Spinal cord (tissue), 10 donors: ENCODE measurements at places on chromosomes 16 and 17. TPM values are rescaled to one million over a fixed set of nuclear protein-coding genes. Genes with fewer than 3 reads are reported as not detected.

DNA sequence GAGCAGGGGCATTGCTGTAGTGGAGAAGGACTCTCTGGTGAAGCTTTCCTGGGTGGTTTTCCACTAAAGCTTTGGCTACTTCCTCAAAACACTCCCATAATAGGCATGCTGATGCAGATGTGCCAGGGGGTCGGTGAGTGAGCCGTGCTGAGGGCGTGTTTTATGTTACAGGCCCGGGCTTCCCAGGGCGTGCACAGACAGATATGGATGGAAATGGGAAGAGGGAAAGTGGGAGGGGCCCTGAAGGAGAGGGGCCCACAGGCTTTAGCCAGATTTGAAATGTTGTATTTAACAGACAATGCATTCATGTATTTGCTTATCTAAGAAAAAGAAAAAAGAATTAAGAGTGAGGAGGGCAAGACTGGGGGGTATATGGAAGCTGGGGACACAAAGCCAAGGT is 56.3 kb downstream of the IL21R start:
- peaks cover 53% of the 10 kb centered on the region for H3K36me3 ChIP-seq
- H3K27me3 ChIP-seq: no peaks in the 10 kb centered on the region
- no peak for DNase-seq
- H3K4me3 ChIP-seq: no peak overlapping the region
- no peak overlapping the region for H3K27ac ChIP-seq
- H3K4me1 ChIP-seq: peaks cover 14% of the 10 kb centered on the region

BTBD17 gene
- 10.1 TPM for total RNA-seq

GRCh38 chr17:68397108-68397536 is 60.2 kb downstream of the WIPI1 start:
- DNase-seq: no peak
- H3K27me3 ChIP-seq: no peaks in the 10 kb centered on the region
- H3K36me3 ChIP-seq: no peaks in the 10 kb centered on the region
- H3K4me3 ChIP-seq: no peak overlapping the region
- H3K27ac ChIP-seq: no peak overlapping the region

DNA sequence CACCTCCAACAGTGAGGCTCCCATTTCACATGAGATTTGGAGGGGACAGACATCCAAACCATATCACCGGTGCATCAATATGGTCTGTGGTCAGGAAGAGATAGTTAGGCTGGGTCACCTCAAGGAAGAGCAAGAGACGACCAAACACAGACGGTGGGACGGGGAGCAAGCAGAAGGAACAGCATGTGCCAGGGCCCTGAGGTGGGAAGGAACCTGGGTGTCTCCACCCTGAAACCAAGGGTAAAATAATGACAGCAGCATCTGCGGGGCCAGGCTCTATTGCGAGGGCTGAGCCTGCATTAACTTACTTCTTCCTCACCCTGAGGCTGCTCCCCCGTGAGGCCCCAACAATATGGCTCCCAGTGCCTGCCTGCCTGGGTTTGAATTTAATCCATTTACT is 8.9 kb upstream of the PRSS21 start:
- H3K36me3 ChIP-seq: no peaks in the 10 kb centered on the region
- no peaks in the 10 kb centered on the region for H3K4me1 ChIP-seq
- peaks cover 15% of the 10 kb centered on the region for H3K27me3 ChIP-seq
- no peak overlapping the region for H3K27ac ChIP-seq

DNA sequence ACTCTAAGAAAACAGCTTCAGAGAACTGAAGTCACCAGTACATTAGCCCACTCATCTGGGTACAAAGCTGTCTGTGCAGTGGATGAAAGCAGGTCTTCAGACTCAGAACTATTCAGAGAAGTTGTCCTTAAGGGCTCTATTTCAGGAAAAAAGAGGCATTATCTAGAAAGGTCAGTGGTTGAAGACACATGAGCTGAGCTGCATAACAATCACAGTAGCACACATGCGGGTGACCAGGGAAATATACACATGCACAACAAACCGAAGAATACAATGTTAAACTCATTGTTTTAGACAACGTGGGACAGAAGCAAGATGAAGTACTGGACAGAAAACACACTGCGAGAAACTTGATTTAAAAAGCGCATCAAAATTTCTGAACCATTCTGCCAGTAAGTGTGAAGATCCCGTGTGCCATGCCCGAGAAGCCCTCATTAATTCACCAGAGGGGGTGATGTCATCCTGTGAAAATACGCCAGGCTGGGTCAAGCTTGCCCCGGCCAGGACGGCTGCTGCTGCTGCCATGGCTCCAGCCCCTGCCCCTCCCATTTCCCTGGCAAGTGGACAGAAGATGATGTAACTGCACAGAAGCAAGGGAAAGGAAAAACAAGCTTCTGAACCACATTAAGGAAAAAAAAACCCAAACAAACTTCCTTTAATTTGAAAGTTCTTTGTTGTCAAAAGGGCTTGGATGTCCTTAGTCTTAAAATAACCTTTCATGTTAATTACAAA is 10.1 kb downstream of the DYNC1LI2 start:
- no peaks in the 10 kb centered on the region for H3K27me3 ChIP-seq
- H3K27ac ChIP-seq: peak overlapping the region; percentile 96
- peak; percentile 77 for DNase-seq
- H3K4me3 ChIP-seq: no peak overlapping the region

DNA sequence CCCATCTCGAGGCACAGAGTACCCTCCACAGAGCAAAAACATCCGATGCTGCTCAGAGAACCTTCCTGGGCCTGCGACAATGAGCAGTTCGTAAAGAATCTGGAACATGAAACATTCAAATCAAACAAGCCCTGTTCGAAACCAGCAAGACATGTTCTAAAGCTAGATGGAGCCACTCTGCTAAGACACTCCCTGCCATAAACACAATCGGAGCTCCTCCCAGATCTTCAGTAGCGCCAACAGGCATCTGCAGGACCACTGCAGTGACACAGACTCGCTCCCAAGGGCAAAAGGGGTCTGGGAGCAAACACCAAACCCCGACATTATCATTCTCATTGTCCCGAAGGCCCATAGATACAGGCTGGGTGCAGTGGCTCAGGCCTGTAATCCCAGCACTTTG is 108.7 kb downstream of the ZFHX3 start:
- no peak for DNase-seq
- H3K4me1 ChIP-seq: peaks cover 27% of the 10 kb centered on the region
- no peaks in the 10 kb centered on the region for H3K36me3 ChIP-seq
- peak overlapping the region; percentile 8 for H3K27ac ChIP-seq
- H3K27me3 ChIP-seq: no peaks in the 10 kb centered on the region
- H3K4me3 ChIP-seq: no peak overlapping the region

GRCh38 chr17:46089389-46089965 is 90.4 kb downstream of the STH start:
- no peak for DNase-seq
- H3K36me3 ChIP-seq: peaks cover 4% of the 10 kb centered on the region
- no peaks in the 10 kb centered on the region for H3K4me1 ChIP-seq
- no peak overlapping the region for H3K4me3 ChIP-seq
- no peaks in the 10 kb centered on the region for H3K27me3 ChIP-seq

GRCh38 chr16:79895917-79896203 is 295.3 kb upstream of the MAF start:
- H3K27me3 ChIP-seq: no peaks in the 10 kb centered on the region
- no peak for DNase-seq
- no peaks in the 10 kb centered on the region for H3K4me1 ChIP-seq
- H3K27ac ChIP-seq: no peak overlapping the region
- H3K4me3 ChIP-seq: no peak overlapping the region

ODAD4 gene
- 2.0 TPM for total RNA-seq

DNA sequence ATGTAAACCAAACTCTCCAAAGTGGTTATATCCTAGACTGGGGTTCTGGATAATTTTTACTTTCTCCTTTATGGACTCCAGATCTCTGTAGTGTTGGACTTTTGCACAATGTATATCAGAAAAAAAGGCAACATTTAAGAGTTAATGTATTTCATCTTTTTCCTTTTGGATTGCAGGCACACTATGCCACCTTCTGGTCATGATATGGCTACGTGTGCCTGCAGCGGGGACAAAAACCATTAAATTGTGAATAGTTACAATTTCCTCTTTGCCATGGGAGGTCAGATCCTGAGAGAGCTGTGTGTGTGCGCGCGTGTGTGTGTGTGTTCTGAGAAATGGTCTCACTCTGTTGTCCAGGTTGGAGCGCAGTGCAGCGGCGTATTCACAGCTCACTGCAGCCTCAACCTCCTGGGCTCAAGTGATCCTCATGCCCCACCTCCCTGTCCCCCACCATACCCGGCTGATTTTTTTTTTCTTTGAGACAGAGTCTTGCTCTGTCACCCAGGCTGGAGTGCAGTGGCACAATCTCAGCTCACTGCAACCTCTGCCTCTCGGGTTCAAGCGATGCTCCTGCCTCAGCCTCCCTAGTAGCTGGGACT is 4.3 kb upstream of the SGF29 start:
- no peak overlapping the region for H3K4me3 ChIP-seq
- peaks cover 9% of the 10 kb centered on the region for H3K4me1 ChIP-seq
- H3K27ac ChIP-seq: no peak overlapping the region
- no peaks in the 10 kb centered on the region for H3K36me3 ChIP-seq
- no peaks in the 10 kb centered on the region for H3K27me3 ChIP-seq

DNA sequence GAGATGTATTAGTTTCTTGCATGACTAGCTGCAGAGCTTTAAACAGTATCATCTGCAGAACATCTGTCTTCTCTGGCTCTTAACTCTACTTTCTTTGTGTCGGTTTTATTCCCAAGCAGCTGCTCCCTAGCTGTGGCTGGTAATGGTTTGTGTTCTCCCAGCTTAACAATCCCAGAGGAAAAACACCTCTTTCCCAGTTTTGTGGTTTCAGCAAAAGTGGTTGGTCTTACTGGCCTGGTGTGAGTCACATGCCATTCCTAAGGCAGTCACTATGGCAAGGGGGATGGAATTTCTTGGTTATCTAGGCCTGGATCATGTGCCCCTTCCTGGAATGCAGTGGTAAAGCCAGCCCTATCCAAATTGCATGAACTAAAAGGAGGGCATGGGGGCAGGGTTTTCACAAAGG is 27.5 kb downstream of the OMG start:
- no peak overlapping the region for H3K27ac ChIP-seq
- H3K4me3 ChIP-seq: no peak overlapping the region
- no peaks in the 10 kb centered on the region for H3K27me3 ChIP-seq

PRDM7 gene
- total RNA-seq: not detected

DNA sequence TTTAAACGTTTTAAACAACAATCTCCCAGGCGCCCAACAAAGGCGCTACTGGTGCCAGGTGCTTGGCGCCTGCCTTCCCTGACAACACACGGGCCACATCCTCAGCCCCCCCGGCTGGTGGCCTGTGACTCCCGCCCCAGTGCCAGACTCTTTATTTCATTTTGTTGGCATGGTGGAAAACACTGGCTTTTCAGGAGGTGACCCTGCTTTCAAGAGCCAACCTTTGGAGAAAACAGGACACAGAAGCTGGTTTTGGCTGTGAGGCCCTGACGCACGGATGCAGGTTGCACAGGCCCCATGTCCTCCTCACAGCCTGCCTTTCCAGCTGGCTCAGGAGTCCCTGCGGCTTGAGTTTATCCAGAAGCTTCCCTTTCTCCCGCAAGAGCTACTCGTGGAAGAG is 100.0 kb downstream of the METRNL start:
- DNase-seq: no peak
- H3K4me1 ChIP-seq: peaks cover 37% of the 10 kb centered on the region
- no peak overlapping the region for H3K4me3 ChIP-seq
- no peak overlapping the region for H3K27ac ChIP-seq
- H3K27me3 ChIP-seq: no peaks in the 10 kb centered on the region

DNA sequence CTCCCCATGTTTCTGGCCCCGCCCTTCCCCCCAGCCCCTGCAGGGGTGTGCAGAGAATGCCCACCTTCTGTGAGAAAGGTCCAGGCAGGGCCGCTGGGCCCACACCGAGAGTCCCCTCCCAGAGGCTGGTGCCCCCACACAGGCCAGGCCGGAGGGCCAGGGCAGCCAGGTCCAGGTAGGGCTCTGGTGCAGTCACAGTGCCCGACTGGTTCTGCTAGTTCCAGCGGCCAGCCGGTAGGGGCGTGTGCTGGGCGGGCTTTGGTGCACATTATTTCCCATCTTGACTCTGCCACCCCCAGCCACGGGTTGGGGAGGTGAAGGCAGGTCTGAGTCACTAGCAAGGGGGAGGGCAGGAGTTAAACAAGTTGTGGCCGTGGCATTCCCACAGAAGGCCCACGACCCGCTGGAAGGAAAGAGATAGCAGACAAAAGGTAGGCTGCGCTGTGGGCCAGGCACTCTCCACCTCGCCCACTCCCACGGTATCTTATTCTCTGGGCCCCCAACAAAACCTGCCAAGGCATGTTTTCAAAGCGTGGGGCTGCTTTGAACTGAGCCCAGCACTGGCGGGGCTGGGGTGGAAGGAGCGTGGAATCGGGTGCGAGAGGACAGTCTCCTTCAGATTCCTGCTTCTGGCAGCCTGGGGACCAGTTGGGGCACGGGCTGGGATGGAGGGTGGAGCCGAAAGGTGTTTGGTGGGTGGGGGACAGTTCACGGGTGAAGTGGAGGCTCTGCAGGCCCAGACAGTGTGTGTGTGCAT is 1.9 kb downstream of the EPN3 start:
- H3K27me3 ChIP-seq: peaks cover 28% of the 10 kb centered on the region
- no peak overlapping the region for H3K27ac ChIP-seq
- peaks cover 32% of the 10 kb centered on the region for H3K4me1 ChIP-seq
- peaks cover 16% of the 10 kb centered on the region for H3K36me3 ChIP-seq
- H3K4me3 ChIP-seq: no peak overlapping the region

GRCh38 chr17:17440010-17440843 is 36.6 kb upstream of the MED9 start:
- H3K4me3 ChIP-seq: no peak overlapping the region
- no peaks in the 10 kb centered on the region for H3K36me3 ChIP-seq
- H3K4me1 ChIP-seq: peaks cover 16% of the 10 kb centered on the region
- DNase-seq: peak; percentile 93
- no peak overlapping the region for H3K27ac ChIP-seq
- H3K27me3 ChIP-seq: peaks cover 1% of the 10 kb centered on the region

DNA sequence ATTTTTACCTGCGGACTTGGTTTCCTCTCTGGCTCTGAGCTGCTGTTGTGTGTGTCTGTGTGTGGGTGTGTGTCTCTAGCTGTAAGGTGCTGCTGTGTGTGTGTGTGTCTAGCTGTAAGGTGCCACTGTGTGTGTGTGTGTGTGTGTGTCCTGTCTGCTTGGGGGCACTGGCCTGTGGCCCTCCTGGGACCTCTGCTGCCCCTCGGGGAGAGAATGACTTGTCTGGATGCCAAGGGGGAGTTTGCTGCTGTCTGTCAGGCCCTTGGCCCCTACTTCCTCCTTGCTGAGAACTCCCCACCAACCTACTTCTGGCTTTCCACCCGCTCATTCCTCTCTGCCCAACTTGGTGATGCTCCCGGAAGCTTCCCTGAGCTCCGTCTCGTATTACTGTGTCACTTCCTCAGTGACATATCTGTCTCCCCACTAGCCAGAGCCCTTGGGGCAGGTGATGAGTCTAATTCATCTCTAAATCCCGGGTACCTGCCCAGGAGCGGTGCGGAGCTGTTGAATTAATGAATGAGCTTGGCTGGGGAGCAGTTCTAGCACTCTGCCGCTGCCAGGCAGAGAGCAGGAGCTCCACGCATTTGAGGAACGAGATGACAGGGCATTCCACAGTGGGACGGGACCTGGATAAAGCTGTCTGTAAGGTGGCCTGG is 3.5 kb upstream of the LASP1NB start:
- no peak overlapping the region for H3K27ac ChIP-seq
- no peaks in the 10 kb centered on the region for H3K27me3 ChIP-seq
- peaks cover 33% of the 10 kb centered on the region for H3K4me1 ChIP-seq
